ENCODE measurements at places on chromosomes 1 and 21. TPM values are rescaled to one million over a fixed set of nuclear protein-coding genes. Genes with fewer than 3 reads are reported as not detected.

GRCh38 chr1:160653620-160654016 lies 6.8 kb upstream of the SLAMF1 start:
- no peak for DNase-seq

GRCh38 chr1:207003210-207003609 lies 29.3 kb downstream of the C1orf116 start:
- DNase-seq, result no peak

- DNase-seq, result peak; percentile 67
Measured at GRCh38 chr1:24027838-24028468, 47.8 kb upstream of the SRSF10 start.

Gene LAMC2
- total RNA-seq, result 1.1 TPM

GRCh38 chr1:154429118-154429517 lies 24.0 kb downstream of the IL6R start:
- DNase-seq, result no peak

Gene FMN2
- total RNA-seq, result not detected

GRCh38 chr1:73040811-73041210 lies 758.5 kb upstream of the NEGR1 start:
- no peak for DNase-seq

- no peak for DNase-seq
Measured at GRCh38 chr1:67350783-67351182, 43.1 kb downstream of the IL12RB2 start.

GRCh38 chr1:227092069-227092468 lies 152.0 kb downstream of the COQ8A start:
- DNase-seq, result no peak

DNA sequence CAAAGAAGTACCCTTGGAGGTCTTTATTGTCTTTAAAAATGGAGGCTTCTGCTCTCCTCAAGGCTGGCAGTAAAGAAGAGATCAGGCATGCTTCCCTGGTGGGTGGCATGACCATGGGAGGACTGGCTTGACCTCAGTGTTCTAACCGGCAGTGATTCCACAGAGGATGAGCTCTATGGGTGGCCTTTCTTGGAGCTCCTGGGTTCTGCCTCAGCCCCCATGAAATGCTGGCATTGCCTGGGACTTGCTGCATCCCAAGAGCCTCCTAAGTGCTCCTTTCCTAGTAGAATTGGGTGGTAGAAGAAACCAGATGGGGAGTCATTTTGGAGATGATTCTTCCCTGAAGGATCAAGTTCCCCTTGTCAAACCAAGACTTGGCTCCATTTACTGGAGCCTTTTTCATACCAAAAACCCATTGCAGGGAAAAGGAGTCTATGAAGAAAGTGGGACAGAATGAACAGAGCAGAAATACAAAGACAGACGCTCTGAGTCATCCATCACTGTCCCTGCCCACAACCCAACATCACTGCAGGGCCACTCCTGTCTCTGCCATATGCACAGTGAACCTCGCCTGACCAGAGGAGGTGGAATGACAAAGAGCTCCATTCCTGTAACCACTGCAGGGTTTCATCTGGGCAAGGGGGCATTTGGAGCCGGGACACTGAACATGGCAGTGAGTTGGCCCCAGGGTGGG lies 42.4 kb downstream of the RIMS3 start:
- DNase-seq, result no peak

Gene TDRD5
- 0.22 TPM for total RNA-seq

DNA sequence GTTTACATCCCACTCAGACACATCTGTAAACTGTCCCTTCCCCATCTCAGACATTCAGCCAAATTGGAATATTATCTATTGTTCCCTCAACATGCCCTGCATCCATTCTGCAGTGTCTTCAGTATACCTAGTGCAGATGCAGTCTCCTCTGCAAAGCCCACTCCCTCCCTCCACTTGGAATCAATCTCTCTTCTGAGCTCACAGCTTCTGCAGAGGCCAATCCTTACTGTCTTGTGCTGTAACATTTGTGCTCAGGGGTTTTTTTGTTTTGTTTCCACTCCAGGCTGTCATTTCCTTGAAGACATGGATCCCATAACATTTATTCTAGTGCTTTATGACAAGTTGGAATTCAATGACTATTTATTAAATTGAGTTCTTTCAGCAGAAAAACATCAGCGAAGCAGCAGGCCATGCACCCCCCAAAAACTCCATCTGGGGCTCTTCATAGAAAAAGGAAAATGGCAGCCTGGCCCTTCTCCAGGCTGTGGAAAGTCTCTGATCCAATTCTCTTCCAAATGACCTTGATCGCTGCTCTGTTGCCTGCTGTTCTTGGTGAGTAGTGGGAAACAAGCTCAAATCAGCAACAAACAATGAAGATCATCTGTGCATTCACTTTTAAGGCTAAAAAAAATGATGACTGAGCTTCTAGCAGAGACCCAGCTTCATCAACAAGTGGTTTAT lies 8.7 kb downstream of the C4BPA start:
- no peak for DNase-seq

DNA sequence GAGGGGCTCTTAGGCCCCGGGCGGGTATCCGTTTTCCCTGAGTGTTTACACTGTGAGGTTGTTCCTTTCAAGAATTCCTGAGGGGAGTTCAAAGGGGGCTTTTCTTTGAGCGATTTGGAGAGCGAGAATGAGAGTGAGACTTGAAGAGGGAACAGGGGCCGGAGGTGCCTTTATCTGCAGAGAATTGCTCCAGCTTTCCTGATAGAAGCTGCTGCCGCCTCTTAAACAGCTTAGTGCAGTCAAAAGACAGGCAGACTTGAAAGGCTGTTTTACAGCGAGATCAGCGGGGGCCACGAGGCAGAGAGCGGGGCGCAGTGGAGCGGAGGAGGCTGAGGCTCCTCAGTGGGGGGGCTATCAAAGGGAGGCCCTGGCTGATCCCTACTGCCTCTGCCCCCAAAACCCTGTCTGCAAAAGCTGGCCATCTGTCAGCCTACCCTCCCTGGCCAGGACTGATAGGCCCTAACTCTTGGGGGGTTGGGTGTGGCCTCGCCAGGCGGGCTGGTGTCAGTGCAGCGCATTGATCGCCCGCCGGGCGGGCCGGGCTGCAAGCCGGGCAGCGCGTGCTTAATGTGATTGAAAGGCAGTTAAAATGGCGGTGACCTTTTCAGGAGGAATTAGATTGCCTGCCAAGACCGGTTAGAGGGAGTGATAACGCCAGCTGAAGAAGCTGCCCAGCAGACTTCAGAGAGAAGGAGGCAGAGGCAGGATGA lies 36.4 kb downstream of the TMEM53 start:
- no peak for DNase-seq

GRCh38 chr1:64378826-64379225 lies 91.1 kb upstream of the CACHD1 start:
- DNase-seq, result no peak

DNA sequence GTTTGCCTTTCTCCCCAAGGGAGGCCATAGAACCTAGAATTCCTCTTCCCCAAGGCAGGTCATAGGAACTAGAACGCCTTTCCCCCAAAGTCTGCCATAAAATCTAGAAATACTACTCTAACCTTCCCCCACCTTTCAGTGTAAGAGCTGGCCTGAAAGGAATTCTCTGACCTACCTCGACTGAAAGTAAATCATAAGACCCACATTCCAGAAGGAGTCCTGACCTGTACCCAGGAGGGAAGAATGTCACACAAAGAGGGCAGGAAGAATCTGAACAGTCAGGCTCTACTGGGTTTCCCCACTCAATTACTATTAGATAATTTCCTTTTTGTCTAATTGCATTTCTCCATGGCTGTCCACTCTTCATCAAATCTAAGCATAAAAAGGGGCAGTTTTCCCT lies 5.7 kb upstream of the ATG4C start:
- no peak for DNase-seq

Gene TNNT2
- total RNA-seq, result not detected

- DNase-seq, result no peak
Measured at GRCh38 chr1:109534307-109534858, 5.3 kb upstream of the GPR61 start.

DNA sequence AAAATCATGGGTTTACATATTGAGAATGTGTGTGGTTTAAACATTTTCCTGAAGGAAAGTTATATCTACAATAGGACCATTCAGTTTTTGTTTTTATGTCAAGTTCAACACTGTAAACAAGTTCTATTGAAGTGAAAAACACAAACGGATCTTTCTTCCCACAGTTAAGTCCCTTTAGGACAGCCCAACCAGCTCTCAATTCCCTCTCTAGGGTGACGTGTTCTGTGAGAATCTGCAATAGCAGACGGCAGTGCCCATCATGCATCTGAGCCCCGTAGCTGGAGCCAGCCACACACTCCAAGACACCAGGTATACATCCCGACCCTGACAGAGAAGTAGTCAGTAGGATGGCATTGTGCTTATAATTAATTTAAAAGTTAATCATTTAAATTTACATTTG lies 26.3 kb upstream of the IVNS1ABP start:
- no peak for DNase-seq

GRCh38 chr1:36387141-36387949 lies 1.6 kb upstream of the STK40 start:
- DNase-seq, result peak; percentile 75

GRCh38 chr21:28729887-28730286 lies 262.8 kb downstream of the LTN1 start:
- DNase-seq, result no peak

- DNase-seq, result peak; percentile 81
Measured at GRCh38 chr1:179079113-179079761, 2.6 kb upstream of the TOR3A start.

DNA sequence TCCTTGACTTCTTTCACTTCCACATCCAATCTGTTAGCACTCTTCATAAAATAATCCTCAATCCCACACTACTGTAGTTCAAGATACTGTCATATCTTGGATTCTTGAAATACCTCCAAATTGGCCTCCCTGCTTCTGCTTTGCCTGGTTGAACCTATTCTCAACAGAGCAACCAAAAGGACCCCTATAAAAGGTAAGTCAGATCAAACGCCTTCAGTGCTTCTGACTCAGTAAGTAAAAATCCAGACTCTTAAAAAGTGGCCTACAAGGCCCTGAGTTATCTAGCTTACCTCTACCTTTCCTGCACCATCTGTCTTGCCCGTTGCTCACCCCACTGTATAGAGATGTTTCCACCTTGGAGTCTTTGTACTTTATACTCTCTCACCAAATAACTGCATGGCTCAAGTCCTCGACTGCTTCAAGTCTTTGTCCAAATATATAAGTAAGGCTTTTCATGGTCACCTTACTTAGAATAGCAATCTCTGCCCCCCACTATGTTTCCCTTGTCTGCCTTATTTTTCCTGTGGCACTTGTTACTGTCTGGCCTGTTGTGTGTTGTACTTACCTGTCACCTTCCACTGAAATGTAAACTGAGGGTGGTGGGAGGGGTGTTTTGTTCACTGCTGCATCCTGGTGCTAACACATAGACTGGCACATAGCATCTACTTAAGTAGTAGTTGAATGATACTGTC lies 5.1 kb upstream of the PIGV start:
- no peak for DNase-seq

DNA sequence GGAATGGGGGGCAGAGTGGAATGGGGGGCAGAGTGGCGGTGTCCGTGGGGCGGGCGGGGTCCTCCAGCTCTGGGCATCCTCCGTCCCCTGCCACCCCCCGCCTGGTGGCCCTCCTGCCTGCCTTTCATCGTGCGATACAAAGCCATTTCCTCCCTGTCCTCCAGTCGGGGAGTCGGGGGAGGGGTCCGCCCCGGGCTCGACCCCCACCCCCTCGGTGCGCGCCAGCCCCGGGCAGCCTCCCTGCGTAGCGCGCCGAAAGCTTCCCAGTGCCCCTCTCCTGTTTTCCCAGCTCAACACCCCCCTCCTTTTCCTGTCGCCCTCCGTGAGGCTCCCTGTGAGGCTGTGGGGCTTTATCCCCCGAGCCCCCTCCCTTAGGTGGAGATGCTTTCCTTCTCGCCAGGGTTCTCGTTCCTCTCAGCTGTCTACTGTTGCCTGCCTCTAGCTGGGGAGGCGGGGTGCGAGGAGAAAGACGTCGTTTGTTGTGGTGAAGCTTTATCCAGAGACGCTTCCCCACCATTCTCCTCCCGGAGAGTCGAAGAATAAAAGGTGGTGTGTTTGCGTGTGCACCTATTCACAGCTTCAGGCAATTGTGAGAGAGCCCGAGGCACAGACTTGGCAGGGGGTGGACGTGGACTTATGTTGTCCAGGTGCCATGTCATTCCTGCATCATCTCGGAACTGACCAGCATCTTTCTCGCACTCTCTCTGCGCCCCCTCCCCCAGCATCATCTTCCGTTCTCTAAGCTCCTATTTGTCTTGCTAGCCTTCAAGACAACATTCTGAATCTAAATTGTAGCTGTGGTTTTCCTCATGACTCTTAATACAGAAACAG lies 848 bp downstream of the DNM3 start:
- DNase-seq, result peak; percentile 2

- DNase-seq, result no peak
Measured at GRCh38 chr1:245172829-245173228, 18.0 kb downstream of the KIF26B start.

Gene PCAT6
- total RNA-seq, result not detected

DNA sequence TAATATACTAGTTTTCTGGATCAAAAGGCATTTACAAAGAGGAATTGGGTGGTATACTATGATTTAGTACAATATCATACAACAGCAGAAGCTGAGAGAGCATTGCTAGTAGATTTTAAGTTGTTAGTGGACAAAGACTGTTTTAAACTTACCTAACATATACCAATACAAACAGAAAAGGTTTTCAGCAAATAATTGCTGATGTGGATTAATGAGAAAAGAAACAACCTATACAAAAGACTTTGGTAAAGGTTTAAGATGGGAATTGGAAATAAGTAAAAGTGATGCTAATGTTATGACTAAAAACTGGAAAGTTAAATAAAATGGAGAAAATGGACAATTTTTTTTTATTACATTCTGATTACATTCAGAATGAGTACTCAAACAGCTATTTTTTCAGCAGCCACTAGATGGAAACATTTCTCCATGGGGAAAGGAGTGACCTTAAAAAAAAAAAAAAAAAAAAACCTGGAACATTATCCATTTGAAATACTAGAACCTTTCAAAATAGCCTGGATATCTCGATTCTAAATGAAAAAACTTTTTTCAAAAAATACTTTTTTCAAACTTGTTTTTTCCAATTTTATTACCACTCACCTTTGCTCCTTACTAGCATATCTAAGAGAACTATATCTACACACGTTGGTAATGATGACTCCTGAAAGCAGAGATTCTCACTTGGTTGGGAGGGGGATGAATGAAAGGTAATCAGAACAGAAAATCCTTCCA lies 55.4 kb downstream of the EPRS1 start:
- peak; percentile 46 for DNase-seq
